H4 (cell line): ENCODE measurements at places on chromosomes 1 and 21. TPM values are rescaled to one million over a fixed set of nuclear protein-coding genes. Genes with fewer than 3 reads are reported as not detected.

DNA sequence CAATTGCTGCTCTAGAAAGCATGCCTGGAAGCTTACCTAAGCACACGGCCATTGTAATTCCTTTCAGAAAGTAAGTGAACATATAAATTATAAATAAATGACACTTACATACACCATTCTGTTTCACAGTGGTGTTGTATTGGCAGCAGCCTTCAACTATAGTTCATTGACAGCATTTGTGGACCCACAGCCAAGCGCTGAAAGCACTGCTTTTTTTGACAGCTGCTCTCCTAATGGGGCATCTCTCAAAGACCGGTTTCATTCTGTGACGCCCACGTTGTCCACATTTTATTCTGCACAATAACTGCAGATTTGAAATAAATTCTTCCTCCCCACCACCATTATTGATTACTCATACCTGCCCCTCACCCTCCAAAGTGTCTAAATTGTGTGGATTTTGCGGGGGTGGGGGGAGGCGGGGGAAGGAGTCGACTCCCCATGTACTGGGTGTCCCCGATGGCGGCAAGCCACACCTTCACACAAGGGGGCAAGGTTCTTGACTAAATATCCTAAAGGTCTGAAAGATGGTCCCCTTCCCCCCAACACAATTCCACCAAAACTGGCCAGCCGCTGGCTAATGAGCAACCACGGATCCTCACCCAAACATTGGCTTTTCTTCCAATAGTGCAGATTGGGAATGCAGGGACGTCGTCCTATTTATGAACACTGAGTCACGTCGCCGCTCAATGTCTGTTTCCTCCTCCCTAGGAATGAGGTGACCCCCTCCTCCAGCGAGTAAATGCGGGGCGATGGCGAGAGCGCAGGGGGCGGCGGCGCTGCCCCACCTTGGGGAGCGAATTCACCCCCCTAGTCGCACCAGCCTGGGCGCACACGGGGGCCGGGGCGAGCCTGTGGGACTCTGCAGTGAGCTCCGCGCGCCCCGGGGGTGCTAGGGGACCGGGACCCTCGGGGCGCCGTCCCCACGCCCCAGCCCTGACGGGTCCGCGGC is 960 bp downstream of the RCAN1 start:
- DNase-seq: no peak

IL10RB gene
- 107 and 111 TPM in 2 replicates for total RNA-seq

GRCh38 chr1:14980621-14981218 is 172.8 kb upstream of the TMEM51 start:
- no peak for DNase-seq

ELAPOR1 gene
- 1.1 TPM in 2 replicates for total RNA-seq

GRCh38 chr1:31529999-31530684 is 46.2 kb upstream of the TINAGL1 start:
- no peak for DNase-seq

- no peak for DNase-seq
Observed at GRCh38 chr1:156438278-156438987, 62.1 kb downstream of the MEF2D start.

LCE1D gene
- not detected in 2 replicates for total RNA-seq

DNA sequence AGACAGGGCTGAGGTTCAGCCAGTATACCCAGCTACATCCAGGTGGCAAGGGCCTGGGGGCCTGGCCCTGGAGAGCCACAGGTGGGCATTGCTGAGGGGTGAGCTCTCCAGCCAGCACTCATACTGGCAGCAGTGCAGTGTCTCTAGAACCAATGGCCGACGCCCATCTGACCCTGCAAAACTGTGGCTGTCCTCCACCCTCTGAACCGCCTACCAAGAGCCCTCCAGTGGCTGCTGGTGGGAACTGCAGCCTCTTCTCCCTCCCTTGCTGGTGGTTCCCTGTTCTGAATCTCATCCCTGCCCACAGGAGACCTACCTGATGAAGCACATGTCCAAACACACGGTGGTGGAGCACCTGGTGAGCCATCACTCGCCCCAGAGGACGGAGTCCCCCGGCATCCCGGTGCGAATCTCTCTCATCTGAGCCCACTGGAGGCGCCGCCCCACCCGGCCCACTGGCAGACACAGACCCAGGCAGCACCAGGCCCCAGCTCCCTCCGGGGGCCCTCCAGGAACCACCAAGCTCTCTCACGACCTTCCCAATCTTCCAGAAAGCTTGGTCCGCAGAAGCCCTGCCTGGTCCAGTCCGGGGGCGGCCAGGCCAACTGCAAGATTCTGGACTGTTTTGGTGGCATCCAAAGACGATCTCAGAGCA is 22.1 kb downstream of the A3GALT2 start:
- peak; percentile 45 for DNase-seq

DNA sequence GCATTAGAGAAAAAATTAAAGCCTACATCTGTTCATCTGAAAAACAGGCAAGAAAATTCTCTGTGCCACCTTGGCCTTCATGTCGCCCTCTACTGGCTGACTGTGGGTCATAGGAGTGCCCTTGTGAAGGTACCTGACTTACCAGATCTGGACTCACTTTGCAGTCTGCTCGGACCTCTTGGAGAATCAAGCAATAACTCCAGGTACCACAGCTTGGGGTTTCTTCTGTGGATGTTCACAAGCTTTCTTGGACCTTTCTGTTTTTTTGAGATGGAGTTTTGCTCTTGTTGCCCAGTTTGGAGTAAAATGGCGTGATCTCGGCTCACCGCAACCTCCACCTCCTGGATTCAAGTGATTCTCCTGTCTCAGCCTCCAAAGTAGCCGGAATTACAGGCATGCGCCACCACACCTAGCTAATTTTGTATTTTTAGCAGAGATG is 2.4 kb upstream of the PRAMEF18 start:
- peak; percentile 37 for DNase-seq

GRCh38 chr1:7434566-7434965 is 336.5 kb upstream of the VAMP3 start:
- DNase-seq: no peak

CCDC181 gene
- 1.1 and 1.7 TPM in 2 replicates for total RNA-seq

DNA sequence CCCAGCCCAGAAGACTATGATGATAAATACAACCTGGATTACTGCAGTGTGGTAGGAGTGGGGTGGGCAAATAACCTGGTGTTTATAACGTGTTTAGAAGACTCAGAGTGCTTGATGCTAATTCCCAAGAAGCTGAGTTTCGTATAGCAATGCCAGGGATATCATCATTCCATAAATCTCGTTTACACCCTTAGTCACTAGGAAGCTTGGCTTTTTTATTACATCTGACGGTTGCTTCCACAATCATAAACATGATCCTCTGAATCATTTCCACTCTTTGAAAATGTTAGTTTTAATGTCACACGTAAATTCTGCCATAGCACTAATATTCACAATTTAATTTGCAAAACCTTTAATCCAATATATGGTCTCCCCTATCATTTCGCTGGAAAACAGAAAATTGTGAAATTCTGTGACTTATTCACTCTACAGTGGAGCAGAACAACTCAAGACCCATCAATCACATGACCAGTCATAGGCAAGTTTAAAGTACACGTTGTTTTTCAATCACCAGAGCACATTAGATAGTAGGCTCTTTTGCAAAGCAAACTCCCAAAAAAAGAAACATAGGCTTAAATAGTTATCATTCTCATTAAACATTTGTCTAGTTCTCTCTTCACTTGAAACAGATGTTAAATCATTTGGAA is 321.0 kb downstream of the LTN1 start:
- no peak for DNase-seq

LCE1E gene
- not detected in 2 replicates for total RNA-seq

DNA sequence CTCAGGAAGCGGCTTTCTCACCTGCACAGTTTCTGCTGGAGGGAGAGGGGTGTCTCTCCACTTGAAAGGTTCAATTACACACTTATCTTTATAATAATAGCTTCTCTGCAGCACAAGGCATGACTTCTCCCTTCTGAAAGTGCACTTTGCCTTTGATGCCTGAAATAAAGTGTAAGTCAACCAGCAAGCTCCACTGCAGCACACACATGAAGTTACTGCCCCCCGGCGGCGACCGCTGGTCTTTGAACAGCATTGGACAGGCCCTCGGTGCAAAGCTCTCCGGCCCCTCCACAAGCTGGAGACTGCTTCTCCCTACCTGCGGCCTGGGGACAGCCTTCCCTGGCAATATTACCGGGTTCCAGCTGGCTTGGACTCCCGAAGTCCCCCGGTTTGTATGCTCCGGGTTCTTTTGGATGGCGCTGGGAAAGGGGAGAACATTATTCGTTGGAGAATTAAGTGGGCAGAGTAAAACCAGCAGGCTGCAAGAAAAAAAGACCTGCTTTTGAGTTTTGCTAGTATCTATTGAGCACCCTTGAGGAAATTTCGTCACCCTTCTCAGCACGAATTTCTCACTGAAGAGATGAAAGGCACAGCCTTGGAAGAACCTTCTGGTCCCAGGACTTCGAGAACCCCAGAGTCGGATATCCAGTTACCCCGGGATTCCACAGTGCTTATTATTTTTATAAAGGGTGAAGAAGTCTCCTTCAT is 11.8 kb downstream of the RCAN1 start:
- DNase-seq: peak; percentile 67

GRCh38 chr1:244614879-244615278 is 38.0 kb upstream of the DESI2 start:
- no peak for DNase-seq

GRCh38 chr1:19786988-19787423 is 12.7 kb downstream of the TMCO4 start:
- DNase-seq: no peak

AMY1B gene
- total RNA-seq: not detected in 2 replicates

DNA sequence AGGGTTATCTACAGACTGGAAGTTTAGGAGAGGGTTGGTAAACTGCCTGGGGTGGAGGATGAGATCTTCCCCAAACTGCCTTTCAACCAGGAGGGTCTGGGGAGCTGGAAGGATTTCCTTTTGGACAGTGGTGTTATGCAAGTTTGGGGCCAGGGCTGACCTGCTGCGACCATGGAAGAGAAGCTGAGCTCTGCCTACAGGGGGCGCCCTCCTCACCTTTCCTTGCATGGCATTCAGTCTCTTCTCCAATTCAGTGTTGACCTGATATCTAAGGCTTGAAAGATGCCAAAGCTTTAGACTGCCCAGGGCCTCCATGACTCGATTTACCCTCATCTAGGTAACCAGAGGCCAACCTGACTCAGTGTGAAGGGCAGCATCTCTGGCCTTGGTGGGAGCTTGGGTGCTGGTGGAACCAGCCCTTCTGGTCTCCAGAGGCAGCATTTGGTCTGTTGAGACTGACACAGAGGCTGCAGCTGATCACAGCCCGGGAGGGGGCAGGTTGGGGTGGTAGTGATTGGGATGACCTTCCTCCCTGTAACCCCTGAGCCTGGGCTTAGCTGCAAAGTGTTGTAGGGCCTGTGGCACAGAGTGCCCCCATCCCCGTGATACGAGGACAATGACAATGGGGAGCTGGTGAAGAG is 170.0 kb downstream of the GRIK3 start:
- no peak for DNase-seq

GRCh38 chr1:219391297-219391696 is 217.6 kb downstream of the LYPLAL1 start:
- DNase-seq: no peak

EVA1C gene
- total RNA-seq: 3.8 and 7.9 TPM in 2 replicates

EFNA4 gene
- 24.4 and 26.9 TPM in 2 replicates for total RNA-seq

GRCh38 chr1:226823643-226824042 is 46.8 kb upstream of the PSEN2 start:
- no peak for DNase-seq

F13B gene
- total RNA-seq: not detected in 2 replicates

DNA sequence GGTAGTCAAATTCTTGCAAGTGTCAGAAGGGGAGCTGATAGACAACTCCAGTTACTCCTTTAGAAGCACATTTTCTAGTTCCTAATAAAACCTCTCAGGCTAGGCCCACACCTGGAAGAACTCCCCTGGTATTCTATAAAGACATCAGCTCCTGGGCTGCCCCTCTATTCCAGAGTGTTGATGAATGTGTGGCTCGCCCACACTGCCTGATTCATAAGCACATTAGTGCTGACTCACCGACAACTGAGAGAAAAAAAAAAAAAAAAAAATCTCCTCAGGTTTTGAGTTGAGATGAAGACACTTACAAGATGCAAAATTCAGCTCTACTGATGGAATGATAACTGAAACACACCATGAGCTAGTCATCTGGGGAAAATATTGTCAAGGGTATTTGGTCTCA is 188.1 kb downstream of the TNR start:
- peak; percentile 11 for DNase-seq
